ENCODE measurements at places on chromosomes 12 and 14. TPM values are rescaled to one million over a fixed set of nuclear protein-coding genes. Genes with fewer than 3 reads are reported as not detected.

GYS2 gene
- not detected for total RNA-seq

ATN1 gene
- total RNA-seq, result 82.3 TPM

OTOGL gene
- total RNA-seq, result not detected

INSM2 gene
- not detected for total RNA-seq

COCH gene
- 1.3 TPM for total RNA-seq

HEBP1 gene
- total RNA-seq, result 19.3 TPM

LRP1-AS gene
- total RNA-seq, result not detected

GNB3 gene
- total RNA-seq, result 0.21 TPM

VRK1 gene
- total RNA-seq, result 26.5 TPM

JAG2 gene
- total RNA-seq, result 43.7 TPM

DCN gene
- total RNA-seq, result 1.9 TPM

NKX2-1 gene
- 0.13 TPM for total RNA-seq

TGM1 gene
- 2.3 TPM for total RNA-seq

SLC24A4 gene
- not detected for total RNA-seq

TMEM253 gene
- total RNA-seq, result 0.33 TPM

NXPH4 gene
- total RNA-seq, result 2.1 TPM

C12orf60 gene
- total RNA-seq, result 0.54 TPM

FSCB gene
- not detected for total RNA-seq

OR6C65 gene
- not detected for total RNA-seq

AQP2 gene
- total RNA-seq, result 0.36 TPM

CEP128 gene
- 9.3 TPM for total RNA-seq

LBHD2 gene
- not detected for total RNA-seq

CCDC177 gene
- not detected for total RNA-seq

MUCL1 gene
- not detected for total RNA-seq

RNF212B gene
- not detected for total RNA-seq

MANSC1 gene
- total RNA-seq, result 10.0 TPM

CMA1 gene
- not detected for total RNA-seq

GALC gene
- 9.7 TPM for total RNA-seq

TSPAN9 gene
- 7.7 TPM for total RNA-seq

GALNT8 gene
- not detected for total RNA-seq

SLC2A3 gene
- total RNA-seq, result 0.51 TPM

RDH5 gene
- 2.8 TPM for total RNA-seq

LRTM2 gene
- not detected for total RNA-seq

DIP2B gene
- total RNA-seq, result 30.2 TPM

SLC2A14 gene
- total RNA-seq, result not detected

PLCZ1 gene
- not detected for total RNA-seq

DICER1 gene
- 32.7 TPM for total RNA-seq

ZFC3H1 gene
- total RNA-seq, result 38.2 TPM

CYP46A1 gene
- 0.36 TPM for total RNA-seq

SPIC gene
- total RNA-seq, result not detected

SYNE3 gene
- 6.2 TPM for total RNA-seq

CYP27B1 gene
- total RNA-seq, result 4.0 TPM

GALNT6 gene
- total RNA-seq, result 6.5 TPM

CHFR gene
- total RNA-seq, result 74.0 TPM

PPP1CC gene
- total RNA-seq, result 219 TPM

SLC10A1 gene
- not detected for total RNA-seq

KTN1 gene
- 310 TPM for total RNA-seq

MGST1 gene
- total RNA-seq, result 8.8 TPM

KRT6B gene
- total RNA-seq, result not detected

IL26 gene
- not detected for total RNA-seq

BATF gene
- total RNA-seq, result not detected

NINJ2 gene
- total RNA-seq, result 1.9 TPM
